ENCODE measurements at places on chromosomes 6 and 20.

DNA sequence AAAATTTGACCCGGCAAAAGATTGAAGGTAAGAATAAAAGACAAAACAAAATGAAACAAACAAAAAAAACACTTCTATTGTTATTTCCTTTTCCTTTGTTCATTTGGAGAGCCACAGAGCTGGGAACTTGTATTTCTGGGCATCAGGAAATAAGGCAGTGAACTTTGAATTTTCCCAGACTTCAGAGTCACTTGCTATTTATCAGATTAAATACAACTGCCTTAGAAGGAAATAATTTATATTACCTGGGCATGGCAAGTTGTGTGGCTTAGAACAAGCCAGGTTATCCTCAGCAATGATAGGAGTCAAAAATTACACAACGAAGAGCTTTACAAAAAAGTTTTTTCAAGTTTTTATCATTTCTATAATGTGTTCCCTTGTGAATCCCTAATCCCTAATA lies 20.2 kb upstream of the MRAP2 start:
- DNase-seq = no peak

- no peak for DNase-seq
Measured at GRCh38 chr6:90502866-90503407, 83.9 kb downstream of the MAP3K7 start.

GRCh38 chr6:112202639-112203341 lies 51.6 kb downstream of the LAMA4 start:
- no peak for DNase-seq

DNA sequence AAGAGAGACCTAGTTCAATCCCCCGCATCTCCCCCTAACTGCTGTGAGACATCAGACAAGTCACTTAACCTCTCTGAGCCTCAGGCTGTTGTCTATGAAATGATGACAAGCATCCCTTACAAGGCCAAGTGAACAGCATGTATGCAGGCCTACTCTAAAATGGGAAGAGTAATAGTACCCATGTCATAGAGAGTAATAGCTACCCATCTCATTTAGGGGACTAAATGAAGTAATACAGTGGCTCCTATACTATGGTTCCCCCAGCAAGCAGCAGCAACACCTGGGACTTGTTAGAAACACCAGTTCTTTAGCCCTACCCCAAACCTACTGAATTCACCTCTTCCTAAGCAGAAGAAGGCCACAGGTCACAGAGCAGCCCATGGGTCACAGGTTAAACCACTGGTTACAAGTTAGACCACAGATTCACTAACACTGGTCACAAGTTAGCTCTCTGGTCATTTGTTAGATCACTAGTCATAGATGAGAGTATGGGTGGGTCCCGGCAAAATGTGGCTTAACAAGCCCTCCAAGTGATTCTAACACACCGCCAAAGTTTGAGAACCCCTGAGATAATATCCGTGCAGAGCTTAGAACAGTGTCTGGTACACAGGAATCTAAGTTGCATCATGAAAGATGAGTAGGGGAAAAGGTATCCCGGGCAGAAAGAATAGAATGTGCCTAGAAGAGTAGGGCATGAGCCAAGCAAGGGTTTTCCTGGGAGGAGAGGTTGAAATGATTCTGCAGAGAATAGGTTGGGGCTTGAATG lies 1.4 kb downstream of the DEFB124 start:
- DNase-seq = no peak

- DNase-seq = peak; percentile 20
Measured at GRCh38 chr6:43798688-43799444, 28.9 kb downstream of the VEGFA start.

DNA sequence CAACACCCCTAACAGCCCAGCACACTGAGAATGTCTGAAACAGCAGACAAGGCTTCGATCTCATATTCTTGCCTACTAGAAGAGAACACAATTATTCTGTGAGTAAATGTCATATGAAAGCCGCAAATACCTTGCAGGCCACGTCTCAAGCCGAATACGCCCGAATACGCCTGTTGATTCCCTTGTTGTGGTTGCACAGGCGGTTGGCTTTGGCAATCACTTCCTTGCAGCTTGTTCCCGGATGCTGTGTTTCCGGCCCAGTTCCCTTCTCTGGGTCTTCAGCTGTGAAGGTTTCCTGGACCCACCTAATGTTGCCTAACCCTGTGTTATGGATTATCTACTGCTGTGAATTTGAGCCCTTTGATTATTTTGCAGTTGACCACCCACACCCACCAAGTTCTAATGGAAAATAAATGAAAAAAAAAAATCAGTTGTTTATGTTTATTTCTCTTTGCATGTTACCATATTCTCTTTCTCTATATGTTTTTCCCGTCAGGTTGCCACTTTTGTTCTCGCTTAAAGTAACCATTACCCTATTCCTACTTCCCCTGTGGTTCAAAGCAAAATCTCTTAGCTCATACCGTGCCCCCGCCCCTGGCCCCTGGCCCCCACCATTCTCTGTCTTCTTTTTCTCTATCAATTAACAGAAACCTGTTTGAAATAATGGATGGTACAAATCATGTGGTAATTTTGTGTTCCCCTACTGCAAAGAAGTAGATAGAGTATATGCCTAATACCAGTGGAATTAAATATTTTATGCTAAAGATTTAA lies 172.4 kb downstream of the ADGB start:
- DNase-seq = no peak

DNA sequence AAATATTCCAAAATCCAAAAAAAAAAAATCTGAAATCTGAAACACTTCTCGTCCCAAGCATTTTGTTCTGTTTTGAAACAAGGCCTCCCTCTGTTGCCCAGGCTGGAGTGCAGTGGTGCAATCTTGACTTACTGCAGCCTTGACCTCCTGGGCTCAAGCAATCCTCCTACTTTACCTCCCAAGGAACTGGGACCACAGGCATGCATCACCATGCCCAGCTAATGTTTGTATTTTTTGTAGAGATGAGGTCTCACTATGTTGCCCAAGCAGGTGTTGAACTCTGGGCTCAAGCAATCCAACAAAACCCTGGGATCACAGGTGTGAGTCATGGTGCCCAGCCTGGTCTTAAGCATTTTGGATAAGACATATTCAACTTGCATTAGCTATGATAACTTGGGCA lies 13.6 kb downstream of the SESN1 start:
- DNase-seq = no peak

- no peak for DNase-seq
Measured at GRCh38 chr6:45988635-45989034, 27.0 kb downstream of the CLIC5 start.
